ENCODE measurements at places on chromosomes 7 and 10.

- DNase-seq = no peak
These were observed 78.5 kb downstream of the GRID1 start for GRCh38 chr10:86287966-86288579.

GRCh38 chr7:106041140-106041717 lies 70.9 kb downstream of the SYPL1 start:
- no peak for DNase-seq

DNA sequence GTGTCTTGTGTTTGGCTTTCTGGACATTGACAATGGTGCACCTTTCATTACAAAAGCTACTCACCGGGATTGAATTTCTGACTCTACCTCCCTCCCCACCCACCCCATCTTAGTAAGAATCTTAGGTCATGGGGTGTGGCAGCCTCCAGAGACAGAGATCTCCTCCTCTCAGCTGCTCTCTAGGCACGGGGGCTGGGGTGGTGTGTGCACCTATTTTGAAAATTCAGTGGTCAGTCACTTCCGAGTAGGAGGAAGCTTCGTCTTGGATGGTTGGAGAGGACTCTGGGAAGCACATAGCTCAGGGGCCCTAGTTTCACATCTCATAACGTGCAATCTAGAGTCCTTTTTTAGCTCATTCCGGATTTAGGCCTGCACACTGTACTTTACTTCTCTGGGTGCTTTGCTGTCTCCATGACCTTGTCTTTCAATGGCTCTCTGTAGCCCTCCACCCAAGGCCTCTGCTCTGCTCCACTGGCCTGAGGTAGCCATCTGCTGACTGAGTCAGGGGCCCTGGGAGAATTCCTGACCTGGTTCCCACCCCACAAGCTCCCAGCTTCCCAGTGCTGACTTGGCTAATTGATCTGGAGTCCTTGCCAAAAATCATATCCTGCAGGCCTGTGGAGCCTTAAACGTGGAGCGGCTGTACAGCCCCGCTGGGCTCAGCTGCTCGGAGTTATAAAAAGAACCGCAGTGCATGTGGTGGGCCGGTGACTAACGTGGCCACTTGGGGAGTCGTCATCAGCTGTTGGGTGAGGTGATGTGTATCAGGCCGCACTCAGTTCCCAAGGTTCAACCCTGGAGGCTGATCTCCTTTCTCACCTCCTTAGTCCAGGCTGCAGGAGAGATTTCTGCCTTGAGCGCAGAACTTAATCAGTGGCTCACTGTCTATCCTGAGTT lies 19.3 kb upstream of the ADAMTS14 start:
- DNase-seq = peak; percentile 63

DNA sequence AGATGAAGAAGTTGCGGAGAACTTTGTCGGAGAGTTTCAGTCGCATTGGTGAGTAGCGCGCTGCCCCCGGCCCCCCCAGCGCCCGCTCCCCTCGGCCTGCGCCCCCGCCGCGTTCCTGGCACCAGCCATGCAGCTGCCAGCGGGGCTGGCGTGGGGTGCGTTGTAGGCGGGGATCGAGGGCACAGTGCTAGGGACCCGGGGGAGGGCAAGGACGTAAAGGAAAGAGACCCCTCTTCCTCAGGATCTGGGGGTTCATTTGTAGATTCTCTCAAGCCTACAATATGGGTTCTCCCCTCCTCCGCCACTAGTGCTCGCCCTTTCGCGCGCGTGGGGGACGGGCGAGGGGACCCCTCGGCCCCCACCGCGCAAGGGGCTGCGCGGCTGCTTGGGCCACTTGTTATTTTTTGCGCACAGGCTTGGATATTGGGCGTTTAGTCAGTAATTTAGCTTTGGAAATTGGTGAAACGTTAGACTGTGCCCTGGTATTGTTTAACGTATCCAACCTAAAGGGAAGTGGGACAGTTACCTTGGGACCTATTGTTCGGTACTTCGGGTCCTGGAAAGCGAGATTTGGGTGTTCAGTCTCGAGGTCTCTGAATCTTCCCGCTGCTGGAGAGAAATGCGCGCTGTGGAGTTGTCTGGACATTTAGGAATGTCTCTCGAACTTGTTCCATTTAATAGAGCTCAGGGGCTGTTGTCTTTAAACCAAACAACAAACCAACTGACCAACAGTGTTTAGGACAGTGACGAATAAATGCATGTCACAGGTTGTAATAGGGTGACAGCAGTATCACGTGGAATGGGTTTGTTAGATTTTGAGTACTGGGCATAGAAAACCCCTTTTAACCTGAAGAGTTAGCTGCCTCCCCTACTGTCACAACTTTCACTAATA lies 796 bp downstream of the CDK14 start:
- DNase-seq = no peak

DNA sequence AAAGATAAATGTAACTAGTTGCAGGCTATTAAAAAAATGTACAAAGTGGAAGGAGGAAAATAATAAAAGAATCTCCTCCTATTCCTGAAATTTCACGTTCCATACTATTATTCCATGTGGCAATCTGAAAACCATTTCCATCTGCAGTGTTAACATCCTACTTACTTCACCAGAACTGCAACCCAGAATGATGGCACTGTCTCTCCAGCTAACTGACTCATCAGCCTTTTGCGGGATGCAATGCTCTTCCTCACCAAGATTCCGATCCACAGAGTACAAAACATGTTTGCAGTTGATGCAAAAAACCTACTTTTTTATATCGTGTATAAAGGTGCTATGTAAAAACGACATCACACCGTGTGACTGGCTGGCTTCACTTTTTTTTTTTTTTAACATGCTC lies 50.8 kb downstream of the ESYT2 start:
- DNase-seq = no peak

- no peak for DNase-seq
These were observed 10.9 kb downstream of the OPTN start for GRCh38 chr10:13110908-13111307.

DNA sequence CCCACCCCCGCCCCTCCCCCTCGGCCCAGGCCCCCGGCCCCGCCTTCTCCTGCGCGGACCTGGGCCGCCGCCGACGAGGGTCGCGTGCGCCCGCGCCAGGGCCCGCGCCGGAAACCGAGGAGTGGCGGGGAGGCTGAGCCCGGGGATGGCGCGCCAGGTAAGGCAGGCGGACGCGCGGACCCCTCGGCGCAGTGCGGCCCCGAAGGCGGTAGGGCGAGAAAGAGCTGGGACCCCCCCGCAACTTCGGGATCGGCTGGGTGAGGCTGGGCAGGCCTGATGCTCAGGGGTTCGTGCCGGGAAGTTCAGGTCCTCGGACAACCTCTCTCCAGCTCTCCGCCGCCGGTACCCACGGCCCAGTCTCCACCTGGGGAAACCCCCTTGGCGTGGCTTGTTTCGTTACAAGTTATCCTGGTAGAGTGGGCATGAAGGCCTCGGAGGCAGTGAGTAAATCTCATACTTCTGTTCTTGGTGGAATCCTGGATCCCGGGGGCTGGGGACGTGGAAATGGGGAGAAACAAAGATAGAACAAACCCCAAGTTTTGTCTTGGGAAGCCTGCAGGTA lies 58.4 kb downstream of the ZNF467 start:
- DNase-seq = no peak

DNA sequence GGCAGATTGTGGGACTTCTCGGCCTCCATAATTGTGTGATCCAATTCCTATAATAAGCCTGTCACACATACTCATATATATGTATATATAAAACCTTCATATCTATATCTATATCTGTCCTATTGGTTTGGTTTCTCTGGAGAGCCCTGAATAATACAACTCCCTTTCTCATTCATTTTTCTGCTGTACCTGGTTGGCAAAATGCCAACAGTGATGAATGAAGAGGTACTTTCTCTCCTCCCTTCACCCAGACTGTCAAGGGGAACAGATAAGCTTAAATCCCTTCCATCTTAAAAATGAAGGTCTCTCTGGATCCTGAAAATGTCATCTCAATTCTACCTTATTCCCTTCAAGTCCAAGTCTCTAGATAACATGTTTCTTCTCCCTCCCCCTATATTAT lies 60.3 kb upstream of the FOXP2 start:
- DNase-seq = no peak

- DNase-seq = no peak
These were observed 77.0 kb upstream of the GPR22 start for GRCh38 chr7:107392830-107393229.

GRCh38 chr10:83289373-83289772 lies 849.9 kb upstream of the GHITM start:
- no peak for DNase-seq

DNA sequence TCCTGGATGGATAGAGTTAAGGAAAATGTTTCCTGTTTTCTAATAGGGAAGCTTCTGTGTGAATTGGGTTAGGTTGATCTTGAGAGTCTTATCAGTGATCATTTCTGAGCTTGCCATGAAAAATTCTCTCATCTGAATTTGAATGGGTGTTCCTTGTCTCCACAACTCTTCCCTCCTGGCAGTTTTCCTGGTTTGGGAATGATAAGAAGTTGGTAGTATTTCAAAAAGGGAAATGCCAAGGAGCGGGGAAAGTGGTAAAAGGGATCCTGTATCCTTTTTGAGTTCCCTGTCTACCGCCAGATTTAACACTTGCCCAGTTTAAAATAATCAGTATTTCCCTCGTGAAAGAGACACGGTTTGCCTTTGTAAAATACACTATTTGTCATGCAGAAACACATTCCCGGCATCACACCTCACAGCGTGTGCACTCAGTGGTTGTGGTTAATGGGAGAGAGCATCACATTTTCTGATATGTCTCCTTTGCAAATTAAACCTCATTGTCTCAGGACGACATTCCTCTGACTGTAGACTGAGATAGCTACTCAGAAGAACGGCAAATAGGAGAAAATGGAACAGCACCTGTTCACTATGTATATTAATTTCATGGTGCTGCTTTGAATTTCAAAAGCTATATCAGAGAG lies 113.2 kb upstream of the IFRD1 start:
- DNase-seq = no peak

GRCh38 chr7:28955718-28956607 lies 2.2 kb downstream of the TRIL start:
- DNase-seq = peak; percentile 73

- no peak for DNase-seq
These were observed 58.2 kb downstream of the DIP2C start for GRCh38 chr10:631266-631665.

Data from DMS 273 treated with DMSO at 0.1 percent for 48 hours (cell line).